ENCODE measurements at places on chromosomes 11 and 22.

DNA sequence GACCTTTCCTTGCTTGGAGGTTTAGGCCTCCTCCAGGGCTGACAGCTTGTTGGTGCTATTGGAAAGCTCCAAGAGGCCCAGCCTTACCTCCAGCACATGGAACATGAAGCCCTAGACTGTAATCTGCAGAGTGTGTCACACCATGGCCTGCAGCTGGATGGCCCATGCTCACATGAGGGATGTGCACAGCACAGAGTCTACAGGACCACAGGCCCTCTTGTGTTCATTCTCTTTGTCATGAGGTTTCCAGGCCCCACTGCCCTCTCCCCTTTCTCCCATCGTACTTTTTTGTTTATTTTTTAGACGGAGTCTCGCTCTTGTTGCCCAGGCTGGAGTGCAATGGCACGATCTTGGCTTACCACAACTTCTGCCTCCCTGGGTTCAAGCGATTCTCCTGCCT, 10.0 kb downstream of the FADS1 start:
- DNase-seq = no peak

GRCh38 chr11:128448200-128448886, 139.0 kb downstream of the ETS1 start:
- DNase-seq = no peak

DNA sequence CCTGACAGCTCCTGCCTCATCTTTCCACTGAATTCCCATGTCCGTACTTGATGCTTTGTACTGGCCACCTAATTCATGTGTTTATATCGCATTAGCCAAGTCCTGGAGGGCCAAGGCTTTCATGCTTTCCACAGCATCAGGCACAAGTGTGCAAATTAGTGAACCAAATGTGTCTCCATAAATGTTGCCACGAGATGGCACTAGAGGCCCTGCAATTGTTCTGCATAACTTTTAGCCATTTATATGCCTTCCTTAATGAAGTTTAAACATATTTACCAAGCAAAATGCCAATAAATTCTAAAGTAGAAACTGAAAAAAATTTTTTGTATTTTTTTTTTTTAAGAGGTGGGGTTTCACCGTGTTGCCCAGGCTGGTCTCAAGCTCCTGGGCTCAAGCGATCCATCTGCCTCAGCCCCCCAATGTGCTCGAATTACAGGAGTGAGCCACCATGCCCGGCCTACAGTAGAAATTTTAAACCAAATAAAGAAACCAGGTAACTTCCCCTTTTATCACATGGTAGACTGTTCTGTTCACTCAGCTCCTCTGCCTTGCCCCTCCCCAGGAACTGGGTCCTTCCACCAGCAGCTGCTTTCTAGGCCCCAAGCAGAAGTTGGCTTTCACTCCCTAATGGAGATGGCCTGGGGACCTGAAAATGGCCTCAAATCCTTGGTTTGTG, 20.8 kb upstream of the IL18BP start:
- DNase-seq = no peak

DNA sequence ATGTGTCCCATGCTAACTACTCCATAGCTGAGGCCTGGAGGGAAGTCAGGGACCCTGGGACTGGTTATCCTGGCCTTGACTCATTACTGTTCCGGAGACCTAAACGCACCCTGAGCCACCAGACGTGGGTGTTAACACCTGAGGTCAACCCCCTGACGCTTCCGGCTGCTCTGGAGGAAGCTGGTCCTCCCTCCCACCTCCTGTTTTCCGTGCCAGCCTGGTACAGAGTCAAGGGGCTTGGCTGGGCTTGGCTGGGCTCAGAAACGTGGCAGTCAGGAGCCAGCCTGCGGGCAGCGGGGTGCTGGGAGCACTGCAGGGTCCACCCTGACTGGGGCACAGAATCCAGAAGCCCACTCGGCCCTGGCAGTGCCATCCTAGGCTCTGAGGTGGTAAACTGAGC, 2.6 kb downstream of the TMPRSS4 start:
- DNase-seq = no peak

DNA sequence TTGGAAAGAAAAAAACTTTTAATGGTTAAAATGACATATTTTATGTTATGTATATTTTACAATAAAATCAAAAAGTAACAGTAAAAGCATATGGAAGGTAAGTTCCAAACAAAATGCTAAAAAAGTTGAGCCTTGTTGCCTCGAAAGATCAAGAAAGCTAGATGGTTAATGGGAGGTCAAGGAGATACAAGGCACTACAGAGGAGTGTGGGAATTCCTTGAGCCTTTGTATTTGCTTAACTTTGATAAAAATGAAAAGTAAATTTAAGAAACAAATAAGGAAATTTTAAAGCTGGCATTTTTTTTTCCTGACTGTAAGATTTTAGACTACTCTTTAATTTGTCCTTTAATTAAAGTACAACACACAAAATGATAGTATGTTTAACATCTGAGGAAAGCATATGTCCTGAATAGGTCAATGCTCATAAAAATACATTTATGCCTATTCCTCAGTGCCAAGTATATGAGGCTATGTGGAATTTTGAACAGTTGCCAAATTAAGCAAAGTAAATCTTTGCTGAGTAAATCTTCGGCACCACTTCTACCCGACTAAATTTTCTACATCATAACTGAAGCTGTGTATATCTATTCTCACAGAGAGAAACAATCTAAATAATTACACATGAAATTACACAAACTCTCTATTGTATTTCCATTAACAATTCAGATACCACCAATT, 108.8 kb downstream of the TTC28 start:
- DNase-seq = no peak

DNA sequence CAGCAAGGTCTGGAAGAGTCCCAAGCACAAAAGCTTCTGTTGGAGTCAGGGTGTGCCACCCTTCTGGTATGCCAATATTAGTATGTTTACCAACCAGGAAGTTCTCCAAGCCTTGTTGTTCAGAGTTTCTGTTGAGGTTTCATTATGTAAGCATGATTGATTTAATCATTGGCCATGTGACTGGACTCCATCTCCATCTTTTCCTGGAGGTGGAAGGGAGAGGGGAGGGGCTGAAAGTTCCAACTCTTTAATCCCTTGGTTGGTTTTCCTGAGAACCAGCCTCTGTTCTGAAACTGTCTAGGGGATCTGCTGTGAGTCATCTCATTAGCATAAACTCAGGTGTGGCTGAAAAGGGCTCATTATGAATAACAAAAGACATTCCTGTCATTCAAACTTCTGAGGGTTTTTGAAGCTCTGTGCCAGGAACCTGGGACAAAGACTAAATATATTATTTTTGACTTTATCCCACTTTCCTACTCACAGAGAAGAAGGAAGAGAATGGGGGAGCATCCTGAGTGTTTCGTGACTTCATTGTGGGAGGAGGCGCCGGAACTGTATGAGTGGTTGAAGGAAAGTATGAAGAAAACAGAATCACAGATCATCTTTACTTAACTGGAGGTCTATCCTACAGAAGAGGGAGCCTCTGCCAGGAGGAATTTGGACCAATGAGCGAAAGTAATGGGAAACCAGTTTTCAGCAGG, 138.2 kb downstream of the NECTIN1 start:
- no peak for DNase-seq

DNA sequence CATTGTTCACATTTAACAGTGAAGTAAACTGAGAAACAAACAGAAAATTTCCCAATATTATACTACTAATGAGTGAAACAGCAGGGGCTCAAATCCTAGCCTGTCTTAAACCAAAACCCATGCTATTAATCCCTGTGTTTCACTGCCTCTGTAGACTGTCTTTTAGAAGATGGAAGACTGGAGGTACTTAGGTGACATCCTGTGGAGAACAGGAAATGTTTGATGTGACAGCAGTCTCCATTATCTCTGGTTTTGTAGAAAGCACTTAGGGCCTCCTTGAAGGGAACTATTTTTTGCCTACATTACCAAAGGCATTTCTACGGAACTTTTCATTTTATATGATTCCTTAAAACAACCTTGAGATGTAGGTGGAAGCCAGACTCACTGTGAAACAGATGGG, 288.1 kb upstream of the SORL1-AS1 start:
- no peak for DNase-seq

DNA sequence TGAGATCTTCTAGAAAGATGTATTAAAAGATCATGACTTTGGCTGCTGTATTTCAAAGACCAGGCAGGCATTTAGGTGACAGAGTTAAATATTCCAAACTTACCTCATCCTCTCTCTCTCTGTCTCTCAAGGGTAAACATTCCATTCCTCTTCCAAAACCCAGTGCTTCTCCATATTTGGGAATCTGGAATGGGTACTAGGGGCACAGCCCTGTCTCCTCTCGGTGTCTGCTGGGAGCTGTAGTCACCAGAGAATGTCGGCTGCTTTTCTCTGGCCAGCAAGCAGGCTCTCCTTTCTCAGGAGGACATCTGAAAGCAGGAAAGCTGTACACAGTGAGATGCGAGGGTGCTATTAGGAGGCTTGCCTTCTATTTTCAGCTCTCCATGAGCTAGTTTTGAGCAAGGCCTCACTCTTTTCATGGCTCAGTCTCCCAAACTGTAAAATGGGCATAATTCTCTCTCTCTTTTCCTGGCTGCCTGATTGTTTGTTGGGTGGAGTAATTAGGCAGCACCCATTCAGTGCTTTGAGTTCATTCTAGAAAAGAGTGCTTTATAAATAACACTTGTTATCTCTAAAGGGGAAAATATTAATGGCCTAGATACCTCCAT, 9.3 kb upstream of the PEX26 start:
- DNase-seq = no peak

DNA sequence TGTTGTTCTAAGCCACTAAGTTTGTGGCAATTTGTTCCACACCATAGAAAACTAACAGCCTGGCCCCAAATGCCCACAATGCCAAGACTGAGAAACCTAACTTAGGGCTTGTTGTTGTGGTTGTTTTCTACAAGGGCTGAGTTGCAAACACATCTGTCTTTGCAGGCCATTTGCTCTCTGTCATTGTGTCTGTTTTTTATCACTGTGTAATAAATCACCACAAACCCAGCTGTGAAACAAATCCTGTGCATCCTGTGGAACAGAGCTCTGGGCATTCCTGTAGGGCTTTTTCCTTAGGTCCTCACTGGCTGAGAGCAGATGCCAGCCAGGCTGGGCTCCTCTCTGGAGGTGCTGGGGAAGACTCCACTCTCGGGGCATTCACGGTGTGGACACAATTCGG, 15.7 kb upstream of the SYT8 start:
- DNase-seq = no peak

GRCh38 chr11:118139578-118139977, 13.0 kb downstream of the SCN4B start:
- no peak for DNase-seq

- DNase-seq = no peak
These were observed 5.6 kb downstream of the SLC36A4 start for GRCh38 chr11:93192163-93192562.

- no peak for DNase-seq
These were observed 13.2 kb downstream of the BBS1 start for GRCh38 chr11:66523611-66524010.

DNA sequence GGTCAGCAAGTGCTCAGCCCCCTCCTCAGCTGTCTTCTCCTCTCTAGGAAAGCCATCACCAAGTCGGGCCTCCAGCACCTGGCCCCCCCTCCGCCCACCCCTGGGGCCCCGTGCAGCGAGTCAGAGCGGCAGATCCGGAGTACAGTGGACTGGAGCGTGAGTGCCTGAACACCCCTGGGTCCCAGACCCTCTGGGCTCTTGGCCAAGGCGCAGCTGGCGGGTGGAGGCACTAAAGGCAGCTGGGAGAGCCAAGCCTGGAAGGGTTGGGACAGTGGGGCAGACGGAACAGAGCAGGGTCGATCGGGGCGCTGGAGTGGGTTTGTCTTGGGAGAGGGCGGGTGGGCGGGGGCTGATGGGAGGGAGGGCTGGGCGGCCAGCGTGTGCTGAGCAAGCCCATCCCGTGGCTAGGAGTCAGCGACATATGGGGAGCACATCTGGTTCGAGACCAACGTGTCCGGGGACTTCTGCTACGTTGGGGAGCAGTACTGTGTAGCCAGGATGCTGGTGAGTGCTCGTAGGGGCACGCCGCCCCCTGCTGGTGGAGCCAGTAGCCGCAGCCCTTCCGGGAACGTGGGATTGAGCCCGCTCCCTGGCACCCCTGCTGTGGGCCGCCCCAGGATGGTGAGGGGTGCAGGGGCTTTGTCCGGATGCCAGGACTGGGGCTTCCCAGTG, 14.1 kb upstream of the MDK start:
- no peak for DNase-seq

DNA sequence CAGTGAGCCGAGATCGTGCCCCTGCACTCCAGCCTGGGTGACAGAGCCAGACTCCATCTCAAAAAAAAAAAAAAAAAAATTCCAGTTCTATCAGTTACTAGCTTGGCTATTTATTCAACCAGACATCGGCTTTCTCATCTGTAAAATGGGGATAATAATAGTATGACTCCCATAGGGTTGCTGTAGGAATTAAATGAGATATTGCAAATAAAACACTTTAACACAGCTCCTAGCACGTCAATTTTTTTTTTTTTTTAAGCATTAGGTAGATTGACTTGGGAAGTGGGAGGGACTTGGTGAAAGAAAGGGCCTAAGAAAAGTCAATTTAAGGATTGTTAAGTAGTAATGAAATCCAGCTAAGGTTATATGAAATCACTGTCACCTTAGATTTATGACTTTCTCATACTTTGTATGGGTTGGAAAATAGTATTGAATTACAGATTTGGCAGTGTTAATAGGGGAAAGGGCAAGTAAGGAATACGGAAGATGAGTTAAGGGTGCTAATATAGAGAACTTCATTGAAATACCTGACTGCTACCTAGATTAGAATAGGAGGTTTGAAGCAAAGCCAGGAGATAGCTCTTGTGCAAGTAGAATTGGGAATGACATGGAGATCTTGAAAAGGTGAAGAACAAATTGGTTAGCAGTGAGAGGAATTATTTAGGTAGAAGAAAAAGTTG, 28.8 kb downstream of the BIRC2 start:
- DNase-seq = no peak

- no peak for DNase-seq
These were observed 77.4 kb downstream of the MN1 start for GRCh38 chr22:27724157-27724556.

GRCh38 chr11:85805387-85805786, 5.6 kb downstream of the SYTL2 start:
- no peak for DNase-seq

GRCh38 chr22:22932512-22932941, 44.9 kb downstream of the IGLL5 start:
- DNase-seq = no peak

DNA sequence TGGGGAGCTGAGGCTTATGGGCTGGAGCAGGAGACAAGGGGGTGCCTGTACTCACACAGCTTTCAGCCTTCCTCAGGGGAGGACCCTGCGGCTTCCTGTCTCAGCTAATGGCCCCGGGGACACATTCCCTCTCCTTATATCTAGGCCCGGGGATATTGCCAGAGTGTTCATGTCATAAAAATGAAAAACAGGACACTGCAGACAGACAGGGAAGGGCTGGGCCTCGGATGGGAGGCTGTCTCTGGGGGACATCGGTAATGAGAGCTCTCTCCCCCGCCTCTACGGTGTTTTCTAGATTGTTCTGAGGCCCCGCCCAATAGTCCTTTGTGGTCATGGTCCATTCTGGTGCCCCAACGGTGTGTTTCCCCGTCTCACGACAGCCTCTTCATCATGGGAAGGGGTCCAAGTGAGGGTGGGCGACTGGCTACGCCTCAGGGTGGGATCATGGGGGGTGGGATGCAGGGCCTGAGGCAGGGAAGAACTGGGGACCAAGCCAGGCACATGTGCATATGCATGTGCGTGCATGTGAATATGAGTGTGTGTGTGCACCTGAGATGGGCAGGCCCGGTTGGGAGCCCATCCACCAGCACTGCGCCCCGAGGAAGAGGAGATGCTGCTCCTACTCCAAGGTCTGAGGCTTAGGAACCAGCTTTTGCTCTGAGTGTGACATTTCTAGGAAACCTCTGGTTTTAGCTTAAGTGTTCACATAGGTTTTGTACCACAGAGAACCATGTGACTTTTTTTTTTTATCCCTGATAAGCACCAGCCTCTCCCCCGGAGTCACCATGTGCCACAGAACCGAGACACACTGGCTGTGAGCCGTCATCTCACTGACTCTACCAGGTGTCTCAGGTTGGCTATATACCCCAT, 5.3 kb downstream of the ARVCF start:
- DNase-seq = no peak

Data from stimulated activated CD4-positive, alpha-beta T cell treated with anti-CD3 and anti-CD28 coated beads, Interleukin-4, amount 100 ng/mL, for 48 hours (primary cell).